Mononuclear cell (primary cell): ENCODE measurements at places on chromosomes 5 and 9. TPM values are rescaled to one million over a fixed set of nuclear protein-coding genes. Genes with fewer than 3 reads are reported as not detected.

Gene ZNF474
- total RNA-seq, result 0.10 TPM

Gene STKLD1
- 0.10 TPM for total RNA-seq

Gene LCN6
- total RNA-seq, result not detected

Gene FBN2
- total RNA-seq, result 5.1 TPM

Gene MAST4
- total RNA-seq, result 8.4 TPM

Gene SLC34A3
- total RNA-seq, result not detected

Gene HRCT1
- not detected for total RNA-seq

Gene PCDHB14
- total RNA-seq, result not detected

Gene SLC4A9
- 0.10 TPM for total RNA-seq

Gene SLC9A3
- total RNA-seq, result 1.8 TPM

Gene ARL14EPL
- total RNA-seq, result not detected

Gene C1QTNF2
- 0.10 TPM for total RNA-seq

Gene LCN9
- total RNA-seq, result not detected

Gene CDC25C
- total RNA-seq, result 1.2 TPM

Gene HTR1A
- total RNA-seq, result not detected

Gene SLC36A2
- total RNA-seq, result not detected

Gene HEMGN
- total RNA-seq, result 8.6 TPM

Gene NUTM2G
- total RNA-seq, result not detected

Gene SGCD
- total RNA-seq, result 0.10 TPM

Gene DENND4C
- total RNA-seq, result 91.5 TPM

Gene PCDHGA12
- 0.10 TPM for total RNA-seq

Gene FBP2
- total RNA-seq, result not detected

Gene TEX48
- total RNA-seq, result not detected

Gene PCSK1
- total RNA-seq, result not detected
